Stimulated activated naive CD4-positive, alpha-beta T cell treated with Interleukin-2 at 50 U/mL for 16 hours (primary cell): ENCODE measurements at places on chromosomes 16 and 17.
A peak's percentile ranks its signal among the peaks of the same experiment; 100 is the strongest.

DNA sequence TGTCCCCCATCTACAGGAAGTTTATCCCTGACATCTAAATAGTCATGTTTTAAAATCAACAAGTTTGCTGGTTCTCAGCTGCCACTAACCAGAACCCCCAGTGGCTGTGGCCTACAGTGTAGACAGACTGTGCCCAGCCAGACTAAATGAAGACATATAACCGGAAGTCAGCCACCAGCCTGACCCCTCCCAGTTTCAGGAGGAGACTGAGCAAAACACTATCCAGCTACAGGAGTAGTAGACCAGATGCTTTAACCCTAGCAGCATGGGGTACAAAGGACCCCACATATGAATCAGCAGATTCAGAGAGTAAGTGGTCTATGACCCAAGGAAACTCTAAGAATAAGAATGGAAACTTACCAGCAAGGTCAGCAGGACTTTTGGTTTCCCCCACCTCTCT lies 83.4 kb downstream of the HIC1 start:
- no peak for DNase-seq

- peak; percentile 38 for DNase-seq
Measured at GRCh38 chr16:3029491-3030221, 5.8 kb downstream of the THOC6 start.

DNA sequence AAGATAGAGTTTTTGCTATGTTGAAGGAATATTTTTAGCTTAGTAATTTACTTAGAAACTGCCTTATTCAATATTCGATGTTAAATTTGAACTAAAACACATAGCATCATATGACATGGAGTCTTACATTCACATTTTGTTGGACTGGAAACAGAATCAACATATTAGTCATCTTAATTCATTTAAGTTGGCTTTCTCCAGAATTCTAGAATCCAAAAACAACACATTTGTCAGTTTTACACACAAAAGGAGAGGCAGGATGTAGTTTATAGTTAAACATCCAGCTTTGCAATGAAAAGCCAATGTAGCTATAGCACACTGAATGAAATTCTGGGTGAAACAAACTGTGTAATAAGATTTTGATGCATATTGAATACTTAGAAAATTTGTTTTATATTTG lies 43.3 kb downstream of the WWOX start:
- DNase-seq, result no peak

DNA sequence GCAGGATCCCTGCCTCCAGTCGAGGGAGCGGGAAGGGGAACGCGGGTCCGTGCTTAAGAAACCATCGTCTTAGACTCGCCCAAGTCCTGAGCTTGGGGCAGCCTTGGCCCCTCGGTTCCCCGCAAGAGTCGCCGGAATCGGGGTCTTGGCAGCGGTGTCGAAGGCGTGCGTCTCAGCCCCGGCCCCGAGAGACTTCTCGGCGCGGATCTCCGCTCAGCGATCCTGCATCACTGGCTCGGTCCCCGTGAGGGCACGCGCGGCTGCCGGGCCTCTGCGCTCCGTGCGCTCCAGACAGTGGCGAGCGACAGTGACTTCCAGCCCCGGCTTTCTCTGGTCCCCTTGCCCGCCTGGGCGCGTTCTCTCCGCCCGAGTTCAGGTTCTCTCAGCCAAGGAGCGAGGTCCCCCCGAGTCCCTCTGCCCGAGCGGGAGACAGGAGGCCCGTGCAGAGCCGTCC lies 380 bp downstream of the HS3ST3A1 start:
- DNase-seq, result no peak

DNA sequence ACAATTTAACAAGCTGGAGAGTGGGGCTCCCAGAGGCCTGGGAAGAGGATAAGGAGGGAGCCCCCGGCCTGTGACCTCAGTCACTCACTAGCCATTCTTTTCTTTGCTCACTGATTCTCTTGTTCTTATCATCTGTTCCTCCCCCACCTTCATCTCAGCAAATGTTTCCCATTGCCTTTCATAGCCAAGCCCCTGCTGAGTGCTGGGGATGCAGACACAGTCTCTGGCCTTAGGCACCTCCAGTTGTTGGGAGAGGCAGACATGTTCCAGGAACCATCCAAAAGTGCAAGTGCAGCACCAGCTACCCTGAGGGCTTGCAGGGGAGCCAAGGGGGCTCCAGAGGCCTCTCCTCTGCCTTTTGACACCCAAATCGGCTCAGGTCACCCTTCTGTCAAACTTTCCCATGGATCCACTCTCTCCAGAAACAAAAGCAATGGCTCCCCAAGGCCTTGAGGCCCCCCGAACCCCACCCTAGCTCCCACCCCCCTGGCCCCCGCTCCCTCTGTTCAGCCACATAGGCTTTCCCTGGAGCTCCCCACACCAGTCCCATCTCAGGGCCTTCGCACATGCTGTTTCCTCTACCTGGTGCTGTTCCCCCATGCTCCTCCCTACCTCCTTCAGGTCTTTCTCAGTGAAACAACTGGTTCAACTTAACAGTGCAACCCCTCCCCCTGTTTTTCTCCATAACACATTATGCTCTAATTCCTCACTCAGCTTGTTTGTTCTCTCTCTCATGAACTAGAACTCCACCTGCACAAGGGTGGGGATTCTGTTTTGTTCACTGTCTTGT lies 14.9 kb upstream of the KCNJ12 start:
- DNase-seq, result no peak
